OCI-M1 (cell line): ENCODE measurements at places on chromosomes 7 and 10.
A peak's percentile ranks its signal among the peaks of the same experiment; 100 is the strongest.

DNA sequence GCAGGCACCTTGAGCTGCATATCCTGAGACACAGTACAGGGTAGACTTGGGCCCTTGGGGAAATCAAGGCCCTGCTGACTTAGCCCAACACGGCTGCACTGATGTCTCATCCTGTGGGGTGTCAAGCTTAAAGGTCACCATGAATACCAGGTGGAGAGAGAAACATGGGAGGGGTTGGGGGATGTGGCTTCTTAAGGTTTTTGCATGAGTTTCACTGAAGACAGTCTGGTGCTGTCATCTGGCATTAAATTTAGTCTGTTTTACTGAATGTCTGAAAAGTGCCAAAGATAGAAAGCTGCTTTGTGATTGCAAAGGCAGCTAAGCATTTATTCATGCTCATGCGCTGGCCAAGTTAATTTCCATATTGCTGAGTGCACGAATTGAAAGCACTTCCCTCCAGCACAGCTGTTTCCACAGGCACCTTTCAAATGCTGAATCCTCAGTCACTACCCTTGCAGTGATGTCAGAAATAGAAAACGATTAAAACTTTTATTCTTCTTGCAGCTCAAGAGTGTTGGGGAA is 102.1 kb downstream of the OSBPL3 start:
- no peak for DNase-seq

DNA sequence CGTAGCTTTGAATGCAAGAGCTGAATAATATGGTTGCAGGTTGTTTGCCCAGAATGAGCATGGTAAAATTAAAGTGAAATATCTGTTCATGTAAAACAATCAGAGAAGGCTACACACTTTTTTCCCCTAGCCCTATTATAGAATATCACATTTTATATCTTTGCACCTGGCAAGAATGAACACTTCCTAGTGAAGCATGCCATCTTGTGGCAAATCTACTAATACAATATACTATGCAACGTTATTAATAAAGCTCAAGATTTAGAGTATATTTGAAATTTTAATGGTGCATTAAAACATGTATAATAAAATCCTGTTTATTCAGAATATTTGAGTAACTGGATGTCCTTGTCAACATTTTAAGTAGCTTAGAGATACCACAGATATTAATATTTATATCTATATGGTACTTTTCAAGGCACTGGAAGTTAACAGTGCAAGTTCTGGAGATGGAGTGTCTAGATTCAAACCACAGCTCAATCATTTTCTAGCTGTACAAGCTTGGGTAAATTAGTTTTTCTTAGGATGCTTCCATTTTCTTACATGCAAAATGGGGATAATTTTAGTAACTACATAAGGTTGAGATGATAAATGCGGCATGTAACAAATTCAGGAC is 643.1 kb upstream of the SEMA3D start:
- DNase-seq, result peak; percentile 63

GRCh38 chr7:76155938-76156337 is 45.8 kb upstream of the SRRM3 start:
- DNase-seq, result peak; percentile 94

GRCh38 chr10:50351483-50352146 is 100.3 kb upstream of the ASAH2 start:
- DNase-seq, result no peak

DNA sequence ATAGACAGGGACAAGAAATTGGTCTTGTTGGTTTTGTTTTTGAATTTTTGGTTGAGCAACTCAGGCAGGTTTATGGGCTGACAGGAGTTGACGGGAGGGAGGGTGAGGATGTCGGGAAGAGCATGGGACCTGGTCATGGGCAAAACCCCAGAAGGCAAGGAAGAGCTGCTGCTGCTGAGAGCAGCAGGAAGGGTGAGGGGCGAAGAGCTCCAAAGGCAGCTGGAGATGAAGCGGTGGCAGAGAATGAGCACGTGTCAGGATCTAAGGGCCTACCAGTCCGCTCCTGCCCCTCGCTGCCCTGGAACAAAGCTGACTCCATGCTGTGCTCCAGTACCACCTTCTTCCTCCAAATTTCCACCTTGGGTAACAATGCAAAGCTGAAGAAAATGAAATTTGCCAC is 84.3 kb downstream of the ARHGAP22 start:
- DNase-seq, result no peak

GRCh38 chr7:32500922-32501341 is 5.6 kb downstream of the AVL9 start:
- DNase-seq, result peak; percentile 69

DNA sequence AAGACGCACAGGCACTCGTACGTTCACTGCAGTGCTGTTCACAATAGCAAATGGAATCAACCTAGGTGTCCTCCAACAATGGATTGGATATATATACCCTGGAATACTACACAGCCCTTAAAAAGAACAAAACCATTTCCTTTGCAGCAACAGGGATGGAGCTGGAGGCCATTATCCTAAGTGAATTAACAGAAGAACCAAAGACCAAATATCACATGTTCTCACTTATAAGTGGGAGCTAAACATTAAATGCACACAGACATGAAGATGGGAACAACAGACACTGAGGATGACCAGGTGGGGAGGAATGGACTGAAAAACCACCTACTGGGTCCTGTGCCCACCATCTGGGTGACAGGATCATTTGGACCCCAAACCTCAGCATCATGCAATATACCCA is 52.0 kb upstream of the EBF3 start:
- no peak for DNase-seq

DNA sequence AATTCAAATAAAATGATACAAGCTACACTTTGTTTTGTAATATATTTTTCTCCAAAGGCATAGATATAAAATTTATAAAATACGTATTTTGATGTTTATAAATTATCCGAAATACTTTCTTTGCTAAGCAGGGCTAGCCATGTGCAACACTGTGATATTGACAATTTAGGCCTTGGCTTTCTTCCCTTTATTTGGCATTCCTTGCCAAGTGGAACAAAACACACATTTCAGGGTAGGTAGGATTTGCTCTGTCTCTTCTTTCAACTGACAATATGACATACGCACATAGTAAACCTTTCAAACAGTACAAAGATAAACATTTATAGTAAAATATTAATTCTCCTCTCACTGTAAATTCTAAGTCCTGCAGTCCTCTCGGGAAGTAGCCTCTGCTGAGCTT is 103.3 kb upstream of the POT1 start:
- no peak for DNase-seq

DNA sequence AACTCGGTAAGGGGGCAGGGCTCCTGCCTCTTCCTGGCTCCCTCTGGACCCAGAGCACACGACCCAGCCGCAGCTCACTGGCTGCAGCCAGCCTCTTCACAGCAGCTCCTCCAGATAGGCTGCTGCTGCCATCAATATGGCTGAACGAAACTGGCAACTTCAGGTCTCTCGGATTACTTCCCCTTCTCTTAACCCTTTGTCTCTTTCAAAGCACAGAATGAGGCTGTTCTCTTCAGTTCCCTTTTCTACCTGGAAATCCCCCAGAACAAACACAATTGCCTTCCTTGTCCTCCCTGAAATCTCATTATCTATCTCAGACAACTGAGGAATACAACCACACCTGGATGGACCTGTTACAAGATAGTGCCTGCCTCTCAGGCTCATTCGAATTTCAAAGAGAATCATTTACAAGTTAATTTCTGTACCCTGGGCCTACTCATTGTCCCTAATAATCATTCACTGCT is 193.4 kb upstream of the MBL2 start:
- DNase-seq, result peak; percentile 24

- no peak for DNase-seq
Measured at GRCh38 chr10:88045096-88045495, 181.7 kb downstream of the PTEN start.

- DNase-seq, result no peak
Measured at GRCh38 chr10:1963341-1963740, 226.0 kb upstream of the ADARB2 start.

GRCh38 chr10:130109796-130110245 is 809 bp downstream of the C10orf143 start:
- DNase-seq, result peak; percentile 89

GRCh38 chr10:131825150-131825848 is 75.5 kb upstream of the PPP2R2D start:
- DNase-seq, result no peak

DNA sequence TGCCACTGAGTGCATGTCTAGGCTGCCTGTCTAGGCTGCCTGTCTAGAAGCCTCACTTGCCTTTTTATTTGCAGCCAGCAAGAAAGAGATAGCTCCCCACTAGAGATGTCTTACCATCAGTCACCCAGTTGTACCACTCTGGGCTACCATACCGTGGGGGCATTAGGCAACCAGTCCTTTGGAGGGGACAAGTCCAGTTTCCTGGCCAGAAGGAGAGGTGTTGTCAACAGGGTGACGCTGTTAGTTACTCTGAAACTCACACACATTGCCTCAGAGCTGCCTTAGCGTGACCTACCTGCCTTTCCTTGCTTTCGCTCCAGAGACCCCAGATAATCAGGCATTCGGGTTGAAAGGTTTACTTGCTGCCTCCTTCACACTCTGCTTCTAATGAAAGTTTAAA is 155.4 kb downstream of the CELF2 start:
- no peak for DNase-seq

DNA sequence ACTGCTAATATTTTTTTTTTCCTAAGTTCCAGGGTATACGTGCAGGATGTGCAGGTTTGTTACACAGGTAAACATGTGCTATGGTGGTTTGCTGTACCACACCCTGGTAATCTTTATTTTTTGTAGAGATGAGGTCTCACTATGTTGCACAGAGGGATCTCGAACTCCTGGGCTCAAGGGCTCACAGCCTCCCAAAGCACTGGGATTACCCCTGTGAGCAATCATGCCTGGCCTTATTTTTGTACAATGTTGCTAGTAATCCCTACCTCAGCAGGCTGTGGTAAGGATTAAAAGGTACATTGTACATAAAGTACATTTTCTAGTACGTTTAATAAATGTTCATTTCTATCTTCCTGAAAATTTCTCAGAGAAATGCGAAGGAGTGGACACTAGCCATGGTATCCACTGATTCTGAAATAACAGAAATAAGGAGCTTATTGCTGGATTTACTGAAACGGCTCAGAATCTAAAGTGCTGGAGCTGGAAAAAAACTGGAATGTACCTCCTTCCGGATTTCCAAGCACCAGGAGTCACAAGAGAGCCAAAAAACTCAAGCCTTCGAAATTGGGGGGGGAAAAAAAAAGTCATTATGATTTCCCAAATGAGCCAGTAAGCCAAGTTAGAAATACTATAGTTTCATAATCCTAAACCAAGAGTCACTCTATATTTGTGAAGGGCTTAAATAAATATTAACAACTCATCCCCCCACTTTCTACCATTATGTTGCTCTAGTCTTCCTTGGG is 69.6 kb downstream of the NT5C2 start:
- DNase-seq, result no peak

GRCh38 chr7:30548845-30549244 is 44.2 kb upstream of the GGCT start:
- peak; percentile 74 for DNase-seq
